ENCODE measurements at places on chromosomes 5 and 9.

DNA sequence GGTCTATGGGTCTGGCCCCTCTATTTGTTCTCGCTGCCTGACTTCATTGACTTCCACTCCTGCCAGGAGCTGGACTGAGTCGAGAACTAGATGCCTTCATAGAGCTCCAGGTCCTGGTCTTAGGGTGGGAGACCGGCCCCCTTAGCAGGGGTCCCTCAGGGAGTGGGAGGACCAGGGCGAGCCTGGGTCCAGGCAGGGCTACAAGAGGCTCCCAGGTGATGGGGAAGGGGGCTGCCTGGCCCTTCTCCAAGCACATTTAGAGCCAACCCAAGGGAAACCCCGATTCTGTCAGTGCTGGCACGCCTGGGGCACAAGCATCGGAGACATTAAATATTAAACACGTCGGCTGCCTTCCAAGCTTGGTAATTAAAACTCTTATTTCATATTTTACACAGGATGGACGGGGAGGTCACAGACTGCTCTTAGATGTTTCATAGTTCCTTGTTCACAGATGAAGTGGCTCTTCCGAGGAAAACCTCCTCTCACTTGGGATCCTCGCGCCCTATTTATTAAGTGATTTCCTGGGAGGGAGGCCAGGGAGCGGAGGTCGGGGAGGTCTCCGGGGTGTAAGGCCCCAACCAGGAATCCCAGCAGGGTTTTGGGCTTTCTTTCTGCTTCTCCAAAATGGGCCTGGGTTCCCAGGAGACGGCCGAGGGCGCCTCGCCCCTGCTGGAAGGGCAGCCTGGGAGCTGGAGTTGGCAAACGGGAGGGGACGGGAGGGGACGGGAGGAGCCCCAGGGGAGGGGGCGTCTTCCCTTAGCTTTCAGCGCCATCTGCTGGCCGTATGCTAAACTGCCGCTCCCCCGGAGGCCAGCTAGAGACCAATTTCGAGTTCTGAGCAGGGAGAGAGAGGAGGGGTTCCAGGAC is 23.4 kb upstream of the ZBTB43 start:
- peak; percentile 75 for DNase-seq

GRCh38 chr9:131167936-131168335 is 42.5 kb downstream of the NUP214 start:
- no peak for DNase-seq

DNA sequence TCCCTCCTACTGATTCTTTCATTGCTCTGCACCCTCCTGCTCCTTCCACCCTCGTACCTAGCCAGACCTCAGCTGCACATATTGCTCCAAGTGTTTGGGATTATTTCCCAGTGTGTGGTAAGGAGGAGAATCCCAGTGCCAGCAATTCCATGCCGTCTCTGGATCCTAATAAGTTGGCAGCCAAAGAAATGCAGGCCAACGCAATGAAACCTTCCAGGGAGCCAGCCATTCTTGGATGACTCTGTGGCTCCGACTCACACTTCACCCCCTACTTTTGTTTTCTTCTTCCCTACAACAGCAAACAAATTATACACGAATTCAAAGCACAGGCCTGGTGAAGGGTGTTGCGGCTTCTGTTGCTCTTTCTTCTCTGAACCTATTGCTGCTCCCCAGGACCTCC is 82.5 kb upstream of the SLC1A3 start:
- DNase-seq, result no peak

- DNase-seq, result no peak
Measured at GRCh38 chr9:31492229-31492628, 892.2 kb upstream of the ACO1 start.

DNA sequence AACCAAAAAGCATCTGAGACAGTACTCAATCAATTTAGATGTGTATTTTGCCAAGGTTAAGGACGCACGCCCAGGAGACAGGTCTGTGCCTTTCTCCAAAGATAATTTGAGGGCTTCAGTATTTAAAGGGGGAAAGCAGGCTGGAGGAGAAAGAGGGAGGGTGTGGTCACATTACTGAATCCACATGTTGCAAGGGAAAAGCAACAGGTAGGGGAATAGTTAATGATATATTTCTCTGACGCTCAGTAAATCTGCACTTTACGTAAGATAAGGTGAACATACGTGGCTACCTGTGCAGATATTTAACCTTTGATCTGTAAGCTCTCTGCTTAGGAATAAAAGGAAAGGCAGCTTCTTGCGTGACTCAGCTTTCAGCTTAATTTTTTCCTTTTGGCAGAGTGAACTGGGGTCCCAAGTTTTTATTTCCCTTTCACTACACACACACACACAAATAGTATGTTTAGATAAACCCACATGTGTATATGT is 443.4 kb downstream of the NTRK2 start:
- no peak for DNase-seq

- peak; percentile 88 for DNase-seq
Measured at GRCh38 chr5:52787600-52788504, at the start of the genes ITGA1 and PELO. ITGA1 (plus strand) TSS chr5:52787916; CDS start chr5:52788354, 438 bp downstream. PELO (plus strand) TSS chr5:52787916; CDS start chr5:52800395, 12,479 bp downstream.

DNA sequence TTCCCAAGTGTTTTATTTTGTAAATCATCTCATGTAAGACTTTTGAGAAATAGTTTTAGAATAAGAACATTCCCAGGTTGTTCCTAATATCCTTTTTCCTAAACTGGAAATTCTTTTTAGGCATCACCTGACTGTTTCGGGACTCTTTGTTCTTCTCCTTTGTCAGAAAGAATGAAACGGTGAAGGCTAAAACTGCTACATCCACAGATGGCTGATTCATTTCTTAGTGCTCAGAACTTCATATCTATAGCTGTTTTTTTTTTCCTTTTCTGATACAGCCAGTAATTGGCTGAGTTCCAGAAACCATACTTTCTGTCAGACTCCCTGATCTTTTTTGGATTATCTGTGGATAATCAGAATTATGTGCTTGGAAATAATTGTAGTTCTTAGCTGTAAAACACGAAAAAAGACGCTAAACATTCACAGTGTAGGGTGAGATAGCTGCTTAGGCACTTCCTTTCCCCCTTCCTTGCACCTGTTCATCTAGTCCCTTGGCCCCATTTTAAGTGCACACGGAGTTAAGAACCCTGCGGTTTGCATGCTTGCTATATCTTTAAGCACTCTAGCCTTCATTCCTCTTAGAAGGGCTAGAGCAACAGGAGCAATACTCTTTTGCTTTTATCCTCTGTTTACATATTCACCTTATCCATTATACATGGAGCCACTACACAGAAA is 283.9 kb downstream of the PJA2 start:
- no peak for DNase-seq

GRCh38 chr9:98500337-98500919 is 208.3 kb downstream of the GABBR2 start:
- no peak for DNase-seq

- no peak for DNase-seq
Measured at GRCh38 chr5:55278778-55279177, 28.7 kb downstream of the DHX29 start.

- DNase-seq, result no peak
Measured at GRCh38 chr9:133269537-133270362, 5.3 kb downstream of the ABO start.

GRCh38 chr5:170486371-170486770 is 17.4 kb upstream of the KCNIP1 start:
- DNase-seq, result no peak

GRCh38 chr9:3018691-3019230 is 174.9 kb upstream of the PUM3 start:
- DNase-seq, result no peak

- no peak for DNase-seq
Measured at GRCh38 chr9:135582541-135582940, 21.0 kb downstream of the PAEP start.

- DNase-seq, result no peak
Measured at GRCh38 chr9:97665742-97666141, 31.4 kb downstream of the XPA start.

- DNase-seq, result peak; percentile 54
Measured at GRCh38 chr9:114448706-114449105, 56.6 kb downstream of the WHRN start.

DNA sequence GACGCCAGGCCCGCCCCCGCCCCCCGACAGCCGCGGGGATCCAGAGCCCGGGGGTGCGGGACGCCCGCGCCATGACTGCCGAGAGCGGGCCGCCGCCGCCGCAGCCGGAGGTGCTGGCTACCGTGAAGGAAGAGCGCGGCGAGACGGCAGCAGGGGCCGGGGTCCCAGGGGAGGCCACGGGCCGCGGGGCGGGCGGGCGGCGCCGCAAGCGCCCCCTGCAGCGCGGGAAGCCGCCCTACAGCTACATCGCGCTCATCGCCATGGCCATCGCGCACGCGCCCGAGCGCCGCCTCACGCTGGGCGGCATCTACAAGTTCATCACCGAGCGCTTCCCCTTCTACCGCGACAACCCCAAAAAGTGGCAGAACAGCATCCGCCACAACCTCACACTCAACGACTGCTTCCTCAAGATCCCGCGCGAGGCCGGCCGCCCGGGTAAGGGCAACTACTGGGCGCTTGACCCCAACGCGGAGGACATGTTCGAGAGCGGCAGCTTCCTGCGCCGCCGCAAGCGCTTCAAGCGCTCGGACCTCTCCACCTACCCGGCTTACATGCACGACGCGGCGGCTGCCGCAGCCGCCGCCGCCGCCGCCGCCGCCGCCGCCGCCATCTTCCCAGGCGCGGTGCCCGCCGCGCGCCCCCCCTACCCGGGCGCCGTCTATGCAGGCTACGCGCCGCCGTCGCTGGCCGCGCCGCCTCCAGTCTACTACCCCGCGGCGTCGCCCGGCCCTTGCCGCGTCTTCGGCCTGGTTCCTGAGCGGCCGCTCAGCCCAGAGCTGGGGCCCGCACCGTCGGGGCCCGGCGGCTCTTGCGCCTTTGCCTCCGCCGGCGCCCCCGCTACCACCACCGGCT is 1.0 kb downstream of the FOXE1 start:
- DNase-seq, result no peak
